ENCODE measurements at places on chromosomes 4 and X.

DNA sequence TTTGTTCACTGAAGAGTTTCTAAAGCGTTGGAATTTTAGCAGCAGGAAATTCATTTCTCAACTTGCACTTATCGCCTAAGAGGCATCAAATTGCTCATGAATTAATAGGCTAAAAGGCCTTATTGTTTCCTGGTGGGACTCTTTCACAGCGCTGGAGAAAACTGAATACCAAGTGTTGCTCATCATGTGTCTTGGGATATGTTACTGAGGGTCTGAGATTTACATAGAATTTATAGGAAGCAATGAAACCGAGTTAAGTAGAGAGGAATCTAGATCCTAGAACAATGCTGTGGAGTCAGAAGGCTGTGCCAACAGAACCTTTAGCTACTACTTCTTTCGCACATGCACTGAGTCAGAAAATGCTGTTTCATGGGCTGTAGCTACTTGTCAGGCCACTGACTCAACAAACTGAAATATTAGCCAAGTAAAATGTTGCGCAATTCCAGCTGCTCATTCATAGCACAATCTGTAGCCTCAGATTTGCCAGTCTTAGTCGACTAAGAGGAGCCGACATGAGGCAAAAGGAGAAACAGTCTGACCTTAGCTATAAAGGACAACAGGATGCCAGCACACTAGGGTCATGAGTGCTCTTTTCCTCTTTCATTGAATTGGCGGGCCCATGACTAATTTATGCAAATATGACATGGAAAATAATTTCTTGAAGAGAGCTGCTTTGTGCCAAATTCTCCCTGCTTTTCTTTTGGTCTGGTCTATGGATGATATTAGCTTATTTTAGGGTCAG lies 35.9 kb upstream of the CXCL8 start:
- DNase-seq = no peak

DNA sequence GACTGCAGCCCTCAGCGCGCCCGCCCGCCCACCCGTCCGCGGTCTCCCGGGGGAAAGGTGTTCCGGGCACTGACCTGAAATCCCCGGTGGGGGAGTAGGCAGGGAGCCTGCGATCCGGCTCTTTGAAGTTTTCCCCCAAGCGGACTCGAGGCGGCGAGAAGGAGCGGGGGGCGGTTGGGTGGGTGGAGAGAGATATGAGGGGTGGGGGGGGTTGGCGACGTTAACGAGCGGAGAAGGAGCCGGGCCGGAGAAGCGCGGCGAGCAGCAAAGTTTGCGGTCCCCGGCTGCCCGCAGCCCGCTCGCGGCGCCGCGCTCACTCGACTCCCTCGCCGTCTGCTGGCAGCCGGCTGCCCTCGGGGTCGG lies 636 bp downstream of the BCOR start:
- DNase-seq = no peak

DNA sequence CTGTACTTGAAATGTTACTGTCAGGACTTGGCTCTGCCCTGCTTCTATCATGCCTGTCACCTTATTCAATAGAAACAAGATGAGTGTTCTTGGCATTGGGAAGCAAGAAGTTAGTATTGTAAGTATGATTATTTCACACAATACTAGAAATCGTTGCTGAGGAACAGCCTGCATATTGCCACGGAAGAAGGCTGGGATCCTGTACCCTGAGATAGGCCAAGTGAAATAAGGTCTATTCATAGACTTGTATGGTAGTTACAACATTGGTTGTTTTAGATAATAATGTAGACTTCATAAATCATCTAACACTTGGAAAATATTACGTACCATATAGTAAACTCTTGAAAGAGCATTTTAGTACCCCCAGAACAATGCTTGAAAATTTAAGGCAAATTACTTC lies 215.9 kb downstream of the DMD start:
- no peak for DNase-seq

DNA sequence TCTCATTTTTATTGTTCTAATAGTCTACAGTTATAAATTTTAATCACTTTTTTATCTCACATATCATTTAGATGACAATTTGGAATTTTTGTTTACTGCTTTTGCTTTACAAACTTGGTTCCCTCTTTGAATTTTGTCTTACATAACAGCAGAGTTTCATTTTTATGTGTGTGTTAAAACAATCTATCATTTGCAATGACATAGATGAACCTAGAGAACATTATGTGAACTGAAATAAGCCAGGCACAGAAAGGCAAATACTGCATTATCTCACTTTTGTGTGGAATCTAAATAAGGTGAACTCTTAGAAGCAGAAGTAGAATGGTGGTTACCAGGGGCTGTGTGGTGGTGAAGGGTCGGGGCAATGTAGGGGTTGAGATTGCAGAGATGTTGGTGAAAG lies 170.7 kb downstream of the GASK1B start:
- DNase-seq = no peak

DNA sequence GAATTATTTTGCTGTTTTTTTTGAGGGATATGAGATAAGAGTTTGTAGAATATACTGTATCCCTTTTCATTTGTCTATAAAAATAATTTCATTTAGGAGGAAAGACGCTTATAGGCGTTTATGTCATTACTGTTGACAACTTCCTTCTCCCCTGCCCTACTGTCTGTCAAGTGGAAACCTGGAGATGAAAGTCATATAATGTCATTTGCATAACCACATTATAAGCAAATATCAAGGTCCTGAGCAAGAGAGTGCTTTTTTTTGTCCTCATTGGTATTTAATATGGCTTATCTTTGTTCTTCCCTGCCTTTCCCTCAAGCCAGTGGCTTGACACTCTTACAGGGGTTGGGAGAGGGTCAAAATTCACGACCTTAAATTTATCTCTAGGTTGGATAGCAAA lies 55.8 kb downstream of the LRP2BP start:
- DNase-seq = no peak
